ENCODE measurements at places on chromosomes 7 and 10.

- DNase-seq, result no peak
Observed at GRCh38 chr10:30034433-30035137, 24.8 kb downstream of the JCAD start.

DNA sequence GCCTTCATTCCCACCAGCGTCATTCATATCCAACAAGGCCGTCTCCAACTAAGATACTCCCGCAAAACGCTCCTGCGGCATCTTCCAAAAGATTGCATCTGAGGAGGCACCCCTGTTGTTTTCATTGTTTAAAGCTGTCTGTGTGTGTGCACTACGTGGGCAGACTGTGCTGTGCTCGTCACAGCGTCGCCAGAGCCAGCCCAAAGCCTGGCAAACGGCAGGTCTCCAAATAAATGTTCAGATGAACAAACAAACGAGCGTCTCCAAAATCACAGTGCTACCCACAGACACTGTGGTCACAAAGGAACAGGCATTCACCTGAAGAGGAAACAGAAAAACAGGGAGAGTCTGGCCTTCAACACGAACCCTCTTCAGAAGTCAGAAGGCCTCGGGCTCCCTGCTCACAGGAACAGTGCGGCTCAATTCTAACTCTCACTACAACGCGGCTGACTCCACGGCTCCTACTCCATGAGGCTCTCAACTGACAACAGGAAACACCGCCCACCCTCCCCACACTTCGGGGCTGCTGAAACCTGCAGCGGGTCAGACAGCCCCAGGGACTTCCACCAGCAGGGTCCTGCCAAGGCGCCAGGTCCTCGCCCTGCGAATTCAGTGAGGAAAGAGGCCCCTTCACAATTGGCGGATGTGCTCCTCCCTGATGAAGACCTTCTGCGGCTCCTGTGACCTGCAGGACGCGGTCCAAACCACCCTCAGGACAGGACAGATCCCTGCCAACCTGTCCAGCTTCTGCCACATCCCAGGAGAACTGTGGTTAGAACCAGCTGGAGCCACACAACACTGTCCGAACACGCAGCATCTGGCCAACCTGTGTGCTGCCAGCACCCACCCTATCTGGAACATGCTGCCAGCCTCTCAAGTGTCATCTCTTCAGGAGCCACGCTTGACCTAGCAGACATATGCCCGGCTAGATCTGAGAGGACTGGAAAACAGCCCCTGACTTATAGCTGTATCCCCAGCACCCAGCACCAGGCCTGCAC lies 36.1 kb downstream of the MAD1L1 start:
- DNase-seq, result no peak

DNA sequence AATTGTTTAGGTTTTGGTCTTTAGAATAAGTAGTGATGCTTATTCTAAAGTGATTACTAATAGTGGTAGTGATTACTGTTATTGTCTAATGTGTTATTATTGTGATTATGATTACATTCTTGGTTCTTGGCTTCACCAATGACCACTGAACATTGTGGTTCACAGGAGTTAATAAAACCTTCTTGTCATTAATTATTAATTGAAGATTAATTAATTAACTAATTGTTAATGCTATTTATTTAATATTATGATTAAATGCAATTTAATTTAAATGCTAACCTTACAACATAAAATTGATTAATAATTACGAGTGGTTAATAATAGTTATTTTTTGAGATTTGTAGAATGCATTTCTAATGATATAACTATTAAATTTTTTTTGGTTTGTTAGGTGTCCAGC lies 747.7 kb upstream of the POM121L12 start:
- no peak for DNase-seq

DNA sequence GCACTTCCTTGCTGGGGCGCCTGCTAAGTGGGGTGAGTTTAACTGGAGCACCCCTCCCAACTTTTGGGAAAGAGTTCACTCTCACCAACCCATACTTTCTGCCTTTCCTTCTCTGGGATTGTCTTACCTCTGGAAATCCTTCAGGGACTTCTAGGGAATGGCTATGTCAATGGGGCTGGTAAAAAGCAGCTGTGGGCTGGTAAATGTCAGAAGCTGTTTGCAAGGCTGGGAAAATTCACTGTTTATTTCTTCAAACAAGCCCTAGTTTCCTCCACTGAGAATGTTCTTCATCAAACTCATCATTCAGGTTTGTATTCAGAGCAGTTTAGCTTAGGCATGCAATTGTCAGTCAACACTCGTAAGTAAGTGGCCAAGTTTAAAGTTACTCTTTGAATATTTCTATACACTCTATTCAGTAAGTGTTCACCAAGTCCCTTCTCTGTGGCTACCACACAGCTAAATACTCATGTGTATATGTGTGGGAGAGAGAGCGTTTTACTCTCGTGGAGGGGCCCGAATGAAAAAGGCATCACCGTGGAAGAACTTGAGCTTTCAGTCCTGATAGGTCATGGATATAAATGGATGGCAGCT lies 654.8 kb downstream of the LRMDA start:
- DNase-seq, result no peak

DNA sequence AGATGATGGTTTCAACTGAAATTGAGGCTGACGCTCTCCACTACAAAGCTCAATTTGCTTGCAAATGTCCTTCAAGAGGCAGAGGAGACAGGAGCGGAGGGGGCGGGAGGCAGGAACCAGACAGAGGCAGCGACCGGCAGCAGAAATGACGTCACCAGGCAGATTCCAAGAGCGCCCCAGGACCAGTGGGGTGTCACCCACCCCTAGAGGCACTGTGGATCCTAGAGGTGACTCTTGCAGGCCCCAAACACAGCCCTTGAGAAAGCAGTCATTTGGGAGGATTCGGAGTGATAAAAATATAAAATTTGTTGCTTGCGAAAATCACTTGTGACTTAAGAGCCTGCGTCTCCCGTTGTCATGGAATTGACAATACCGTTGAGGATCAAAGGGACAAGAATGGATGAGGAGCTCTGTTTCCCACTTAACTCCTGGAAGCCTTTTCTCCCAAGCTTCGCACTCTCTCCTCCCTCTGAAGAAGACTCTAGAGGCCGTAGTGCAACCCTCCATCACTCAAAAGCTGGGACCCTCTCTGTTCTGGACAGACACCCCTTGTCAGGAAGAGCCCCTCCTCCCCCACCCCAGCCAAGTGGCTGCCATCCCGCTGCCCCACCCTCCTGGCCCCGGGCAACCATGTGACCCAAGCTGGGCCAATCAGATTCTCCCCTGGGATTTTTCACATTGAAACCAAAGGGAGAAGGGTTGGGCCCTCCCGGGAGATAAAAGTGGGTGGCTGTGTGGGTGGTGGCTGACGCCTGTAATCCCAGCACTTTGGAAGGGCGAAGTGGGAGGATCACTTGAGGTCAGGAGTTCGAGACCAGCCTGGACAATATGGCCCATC lies 16.3 kb upstream of the SLC29A4 start:
- DNase-seq, result no peak

- DNase-seq, result no peak
Observed at GRCh38 chr7:132980402-132980801, 101.5 kb downstream of the CHCHD3 start.

DNA sequence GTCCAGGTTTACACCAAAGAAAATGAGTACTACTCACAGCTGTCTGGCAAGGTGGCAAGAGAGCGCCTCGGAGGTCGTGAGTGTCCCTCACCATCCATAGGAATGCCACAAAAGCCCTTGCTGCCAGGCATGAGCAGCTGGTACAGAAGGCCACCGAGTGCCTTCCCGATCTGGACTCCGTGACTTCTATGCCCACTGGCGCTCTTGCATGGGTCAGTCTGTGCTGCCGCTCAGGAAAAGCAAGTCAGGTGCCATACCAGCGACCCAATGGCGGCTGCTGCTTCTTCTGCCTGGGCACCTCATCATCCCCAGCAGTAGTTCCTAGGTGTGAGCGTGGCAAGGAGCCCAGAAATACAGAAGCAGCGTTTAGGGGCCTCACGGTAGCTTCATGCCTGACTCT lies 11.7 kb downstream of the TBXAS1 start:
- DNase-seq, result no peak

DNA sequence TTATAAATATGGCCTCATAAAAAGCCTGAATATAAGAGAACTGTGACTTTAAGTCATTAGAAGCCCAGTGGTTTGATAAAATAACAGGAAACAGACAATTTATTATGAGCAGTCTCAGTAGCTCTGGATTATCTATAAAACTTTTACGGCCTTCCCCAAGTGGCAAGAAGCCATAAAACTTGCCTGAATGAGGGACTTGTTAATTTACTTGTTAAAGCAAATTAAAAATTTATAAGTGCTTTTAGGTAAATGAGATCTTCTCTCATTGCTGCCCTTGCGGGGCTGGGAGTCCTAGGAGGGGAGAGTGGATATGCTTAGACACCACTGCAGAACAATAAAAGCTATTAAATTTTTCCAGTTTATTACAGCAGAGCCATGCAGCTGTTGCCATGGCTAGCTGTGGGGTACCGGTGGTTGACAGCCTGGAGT lies 499.9 kb downstream of the AUTS2 start:
- no peak for DNase-seq

DNA sequence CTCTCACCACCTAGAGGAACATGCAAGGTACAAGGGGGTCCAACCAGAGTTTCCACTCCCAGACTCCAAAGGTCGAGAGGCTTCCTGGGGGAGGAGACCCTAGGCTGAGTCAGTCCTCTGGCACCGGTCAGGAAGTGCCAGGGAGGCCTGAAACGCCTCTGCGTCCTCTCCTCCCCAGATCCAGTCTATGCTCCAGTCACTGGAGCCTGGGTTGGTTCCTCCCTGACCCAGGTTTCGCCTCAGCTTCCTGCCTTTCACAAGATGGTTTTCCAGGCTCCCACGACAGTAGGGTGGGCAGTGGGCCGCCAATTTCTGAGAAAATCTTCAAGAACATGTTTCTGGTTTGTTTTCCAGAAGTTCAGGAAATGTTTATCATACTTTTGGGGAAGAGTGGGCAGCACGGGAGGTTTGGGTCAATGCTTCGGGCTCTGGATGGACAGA lies 30.0 kb downstream of the DUSP5 start:
- no peak for DNase-seq

DNA sequence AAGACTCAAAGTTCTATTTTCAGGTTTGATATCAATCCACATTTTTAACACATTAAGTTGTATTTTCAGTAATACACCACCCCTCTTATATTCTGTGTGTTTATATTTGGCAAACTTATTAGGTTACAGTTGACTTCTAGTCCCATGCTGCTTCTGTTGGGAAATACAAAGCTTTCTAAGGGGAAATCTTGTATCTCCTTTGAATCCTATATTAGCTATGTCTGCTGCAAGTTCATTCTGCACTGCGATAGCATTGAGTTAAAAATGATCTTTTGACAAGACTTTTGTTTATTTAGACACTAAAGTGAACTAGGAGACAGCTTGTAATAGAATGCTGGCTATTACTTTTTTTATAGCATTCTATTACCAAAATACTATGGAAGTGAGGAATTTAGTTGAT lies 625.1 kb upstream of the ANKRD30A start:
- no peak for DNase-seq

GRCh38 chr10:61662794-61663259 lies at the start of gene CABCOCO1:
Gene CABCOCO1, plus strand, starts transcription at chr10:61662929. Its CDS starts 44 bp downstream, at chr10:61662973.
- no peak for DNase-seq

GRCh38 chr7:46671108-46671769 lies 750.2 kb upstream of the IGFBP3 start:
- DNase-seq, result no peak

DNA sequence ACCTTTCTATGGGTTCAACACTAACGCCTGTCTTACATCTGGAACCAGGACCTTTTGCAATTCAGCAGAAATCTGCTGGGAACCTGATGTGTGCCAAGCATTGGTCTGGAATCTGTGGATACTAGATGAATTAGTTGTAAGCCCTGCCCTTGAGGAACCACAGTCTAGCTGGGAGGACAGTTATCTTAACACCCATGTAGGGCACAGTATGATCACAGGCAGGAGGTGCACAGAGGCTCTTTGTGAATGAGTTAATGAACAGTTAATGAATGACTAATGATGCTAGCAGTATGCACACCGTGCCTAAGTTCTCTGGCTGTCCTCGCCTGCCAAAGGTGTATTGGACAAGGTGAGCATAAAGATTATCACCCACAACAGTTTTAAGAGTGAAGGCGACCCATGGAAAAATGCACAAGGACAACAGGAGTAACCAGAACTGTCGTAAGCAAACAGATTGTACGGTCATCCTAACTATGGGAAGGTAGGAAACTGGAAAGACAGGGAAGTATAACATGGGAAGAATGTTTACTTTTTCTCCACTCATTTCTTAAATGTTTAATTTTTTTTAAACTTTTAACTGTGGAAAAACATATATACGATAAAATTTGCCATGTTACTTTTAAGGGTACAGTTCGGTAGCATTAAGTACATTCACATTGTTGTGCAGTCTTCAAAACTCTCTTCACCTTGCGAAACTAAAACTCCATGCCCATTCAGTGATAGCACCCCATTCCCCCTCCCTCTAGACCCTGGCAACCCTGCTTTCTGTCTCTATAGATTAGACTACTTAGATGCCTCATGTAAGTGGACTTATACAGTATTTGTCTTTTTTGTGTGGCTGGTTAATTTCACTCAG lies 139.9 kb downstream of the CXCL12 start:
- no peak for DNase-seq

DNA sequence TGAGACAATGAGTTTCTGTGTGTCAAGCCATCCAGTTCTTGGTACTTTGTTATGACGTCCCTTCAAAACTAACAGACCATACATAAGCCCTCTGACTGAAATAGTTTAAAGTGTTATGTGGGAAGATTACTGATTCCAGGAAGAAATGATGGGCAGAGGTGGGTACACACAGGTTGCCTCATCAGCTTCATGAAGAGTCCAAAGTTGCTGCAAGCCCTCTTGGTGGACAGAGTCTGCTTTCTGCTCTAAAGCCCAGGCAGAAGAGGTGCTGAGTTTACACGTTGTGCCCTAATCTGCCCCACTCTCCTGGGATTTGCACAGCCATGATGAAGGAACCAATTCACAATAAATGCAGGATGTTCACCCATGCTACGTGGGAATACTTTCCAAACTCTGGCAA lies 187.4 kb downstream of the PARD3 start:
- no peak for DNase-seq

DNA sequence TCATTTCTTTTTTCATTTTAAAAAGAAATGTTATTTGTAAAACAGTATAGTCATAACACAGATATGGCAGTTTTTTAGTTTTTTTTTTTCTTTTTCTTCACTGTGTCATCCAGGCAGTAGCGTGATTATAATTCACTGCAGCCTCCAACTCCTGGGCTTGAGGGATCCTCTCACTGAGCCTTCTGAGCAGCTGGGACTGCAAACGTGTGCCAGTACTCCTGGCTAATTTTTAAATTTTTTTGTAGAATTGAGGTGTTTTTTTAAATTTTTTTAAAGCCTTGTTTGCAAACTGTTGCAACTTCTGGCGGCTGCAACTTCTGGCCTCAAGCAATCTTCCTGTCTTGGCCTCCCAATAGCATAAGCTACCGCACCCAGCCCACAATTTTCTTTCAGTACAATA lies 63.0 kb downstream of the HELLS start:
- no peak for DNase-seq
